Activated CD8-positive, alpha-beta memory T cell treated with anti-CD3 and anti-CD28 coated beads, Interleukin-2, amount 50 U/mL, for 4 hours (primary cell): ENCODE measurements at places on chromosomes 6 and 20.

DNA sequence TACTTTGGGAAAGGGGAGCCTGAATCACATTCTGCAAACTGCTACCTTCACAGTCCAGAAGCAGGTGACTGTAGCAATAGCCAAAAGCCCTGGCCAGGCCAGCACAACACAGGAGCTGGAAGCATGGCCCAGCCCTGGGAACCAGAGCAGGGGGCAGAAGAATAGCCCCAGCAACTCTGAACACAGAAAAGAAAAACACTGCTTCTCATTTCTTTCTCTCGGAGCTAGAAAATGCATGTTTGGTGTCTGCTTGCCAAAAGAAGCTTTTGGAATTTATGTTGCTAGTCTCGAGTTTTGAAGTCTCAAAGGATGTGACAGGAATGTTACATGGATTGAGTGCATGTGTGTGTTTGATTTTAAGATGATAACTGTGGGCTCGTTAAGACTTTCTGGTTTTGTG, 79.8 kb upstream of the SCAF8 start:
- DNase-seq = no peak

DNA sequence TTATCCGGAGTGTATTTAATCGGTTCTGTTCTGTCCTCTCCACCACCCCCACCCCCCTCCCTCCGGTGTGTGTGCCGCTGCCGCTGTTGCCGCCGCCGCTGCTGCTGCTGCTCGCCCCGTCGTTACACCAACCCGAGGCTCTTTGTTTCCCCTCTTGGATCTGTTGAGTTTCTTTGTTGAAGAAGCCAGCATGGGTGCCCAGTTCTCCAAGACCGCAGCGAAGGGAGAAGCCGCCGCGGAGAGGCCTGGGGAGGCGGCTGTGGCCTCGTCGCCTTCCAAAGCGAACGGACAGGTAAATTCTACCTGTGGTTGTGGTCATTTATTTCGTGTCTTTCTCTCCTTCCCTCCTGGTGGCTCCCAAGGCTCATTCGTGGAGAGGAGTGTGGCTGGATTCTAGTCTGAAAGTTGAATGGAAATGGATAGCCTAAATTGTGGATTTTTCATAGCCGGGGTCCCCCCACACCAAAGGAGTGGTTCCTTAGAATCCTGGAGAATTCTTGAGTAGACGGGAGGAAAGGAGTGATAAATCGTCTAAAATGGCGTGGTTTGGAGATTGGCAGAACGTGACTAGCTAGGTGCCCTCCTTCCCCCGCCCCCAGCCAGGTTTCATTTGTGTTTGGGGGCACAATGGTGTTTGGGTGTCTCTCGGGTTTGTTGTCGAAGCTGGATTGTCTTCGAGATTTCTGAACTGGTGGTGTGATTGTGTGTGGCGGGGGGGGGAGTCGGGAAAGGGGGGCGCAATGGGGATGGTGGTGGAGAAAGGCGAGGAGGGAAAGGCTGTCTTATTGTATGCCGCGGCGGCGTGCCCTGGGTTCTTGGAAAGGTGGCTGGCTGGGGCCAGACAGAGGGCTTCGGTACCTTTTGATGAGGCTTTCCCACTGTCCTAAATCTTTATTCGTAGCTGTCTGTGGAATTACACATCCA, 673 bp downstream of the MARCKS start:
- DNase-seq = no peak

- no peak for DNase-seq
These were observed 1.6 kb upstream of the EYA2 start for GRCh38 chr20:46893051-46893450.

- DNase-seq = no peak
These were observed 42.5 kb downstream of the ID4 start for GRCh38 chr6:19879663-19880062.

GRCh38 chr6:44561060-44561623, 173.6 kb downstream of the CDC5L start:
- no peak for DNase-seq

DNA sequence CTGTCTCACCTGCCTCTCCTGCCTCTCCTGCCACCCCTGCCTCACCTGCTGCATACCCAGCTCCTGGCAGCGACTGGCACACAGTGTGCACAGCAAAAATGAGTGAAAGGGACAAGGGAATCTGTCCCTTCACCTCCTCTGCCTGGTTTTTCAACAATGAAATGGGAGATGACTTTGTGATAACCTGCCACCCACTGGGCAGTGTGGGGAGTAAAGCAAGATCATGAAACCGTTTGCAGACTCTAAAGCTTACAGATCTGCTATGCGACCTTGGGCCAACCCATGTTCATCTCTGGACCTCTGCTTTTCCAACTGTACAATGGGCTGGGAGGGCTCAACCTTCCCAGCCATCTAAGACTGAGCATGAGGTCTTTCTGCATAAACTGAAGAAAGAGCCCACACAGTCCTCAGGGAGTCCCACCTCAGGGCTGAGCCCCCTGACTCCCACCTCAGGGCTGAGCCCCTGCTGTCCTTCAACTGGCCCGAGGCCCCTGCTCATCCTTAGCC, 81.1 kb downstream of the RIPOR3 start:
- no peak for DNase-seq

DNA sequence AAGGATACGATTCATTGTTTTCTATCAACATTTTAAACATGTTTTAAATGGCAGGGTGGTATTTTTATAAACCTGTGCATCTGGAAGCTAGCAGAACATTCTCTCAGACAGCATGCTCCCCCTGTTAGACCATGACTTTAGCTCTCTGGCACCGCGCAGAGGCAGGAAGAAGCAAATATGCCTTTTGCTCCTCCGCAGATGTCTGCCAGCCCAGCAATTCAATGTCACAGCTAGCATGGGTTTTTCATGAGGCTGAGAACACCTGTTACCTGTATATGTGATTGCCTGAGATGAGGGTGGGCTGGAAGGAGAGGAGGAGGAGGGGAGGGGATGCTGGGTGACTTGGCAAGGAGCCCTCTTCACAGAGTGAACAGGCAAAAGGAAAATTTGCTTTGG, 6.7 kb downstream of the MTCH1 start:
- no peak for DNase-seq

DNA sequence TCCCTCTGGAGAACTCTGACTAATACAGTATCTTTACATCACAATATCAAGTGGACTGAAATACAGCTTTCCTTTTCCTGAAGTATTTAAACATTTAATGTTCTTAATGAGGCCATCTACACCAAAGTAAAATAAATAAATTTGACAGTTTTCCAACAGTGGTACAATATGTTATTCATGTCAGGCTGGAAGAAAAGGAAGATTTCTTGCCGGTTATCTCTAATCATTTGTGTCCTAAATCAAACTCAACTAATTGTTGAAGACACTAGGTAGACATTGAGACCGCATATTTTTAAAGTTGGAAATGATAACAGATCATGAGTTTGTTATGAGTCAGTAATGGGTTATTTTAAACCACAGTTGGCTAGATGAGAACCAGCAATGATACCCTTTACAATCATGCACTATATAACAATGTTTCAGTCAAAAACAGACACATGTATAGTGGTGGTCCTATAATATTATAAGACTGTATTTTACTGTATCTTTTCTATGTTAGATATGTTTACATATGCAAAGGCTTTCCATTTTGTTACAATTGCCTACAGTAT, 241.6 kb downstream of the LMBRD1 start:
- no peak for DNase-seq

DNA sequence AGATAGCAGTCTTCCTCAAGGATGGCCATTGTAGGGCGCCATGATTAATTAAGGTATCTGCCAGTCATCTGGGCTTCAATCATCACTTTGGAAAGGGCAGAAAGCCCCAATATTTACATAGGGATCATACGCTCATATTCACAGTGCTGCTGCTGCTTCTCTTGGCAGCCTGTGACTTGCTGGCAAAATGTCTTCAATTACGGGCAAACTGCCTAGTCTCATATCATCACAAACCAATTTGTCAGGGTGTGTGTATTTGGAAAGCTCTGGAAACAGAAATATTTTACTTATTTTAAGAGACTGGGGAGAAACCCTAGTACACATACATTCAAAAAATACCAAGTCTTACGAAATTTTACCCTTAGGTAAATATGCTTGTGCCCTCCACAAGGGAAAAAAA, 77.6 kb downstream of the SAMD5 start:
- no peak for DNase-seq

DNA sequence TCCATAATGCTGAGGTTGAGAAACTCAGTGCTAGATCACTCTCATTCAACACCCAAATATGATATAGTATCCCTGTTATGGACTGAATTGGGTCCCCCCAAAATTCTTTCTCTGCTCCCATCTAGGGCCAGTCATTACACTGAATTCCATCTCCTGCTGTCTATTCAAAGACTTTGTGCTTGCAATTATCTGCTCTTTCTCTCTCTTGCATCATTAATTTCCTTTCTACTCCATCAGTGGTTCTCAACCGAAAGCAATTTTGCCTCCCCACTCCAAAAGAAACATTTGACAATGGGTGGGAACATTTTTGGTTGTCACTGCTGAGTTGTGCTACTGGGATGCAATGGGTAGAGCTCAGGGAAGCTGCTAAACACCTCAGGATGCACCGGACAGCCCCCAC, 271.5 kb upstream of the CDYL start:
- no peak for DNase-seq

DNA sequence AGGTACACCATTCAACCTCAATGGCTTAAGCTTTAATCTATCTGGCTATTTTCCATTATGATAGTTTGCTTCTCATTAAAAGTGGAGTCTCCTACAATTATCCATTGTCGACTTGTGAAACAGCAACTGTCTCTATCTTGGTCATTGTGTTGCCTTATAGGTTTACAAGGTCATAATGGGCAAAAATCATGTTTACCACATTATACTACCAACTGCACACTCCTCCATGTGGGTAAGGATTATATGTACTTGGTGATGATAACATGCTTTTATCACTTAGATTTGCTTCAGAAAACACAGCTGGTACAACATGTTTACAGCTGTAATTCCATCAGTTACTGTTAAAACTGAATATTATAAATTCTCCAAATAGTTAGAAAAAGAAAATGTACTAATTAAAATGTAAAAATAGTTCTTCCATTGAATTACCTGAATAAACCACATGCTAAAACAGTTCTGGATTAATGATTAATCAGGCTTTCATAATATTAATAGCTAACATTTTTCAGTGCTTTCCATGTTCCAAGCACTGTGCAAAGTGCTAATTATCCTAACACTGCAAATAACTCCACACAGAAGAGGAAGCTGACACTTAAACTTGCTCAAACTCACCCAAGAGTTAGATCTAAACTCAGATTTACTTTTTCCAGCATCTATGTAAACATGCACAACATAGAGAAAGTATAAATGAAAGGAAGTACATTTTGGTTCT, 96.7 kb downstream of the OGFRL1 start:
- no peak for DNase-seq

- no peak for DNase-seq
These were observed 242.3 kb upstream of the SUPT3H start for GRCh38 chr6:45619994-45620471.

GRCh38 chr20:11849976-11850670, 67.6 kb upstream of the BTBD3 start:
- no peak for DNase-seq

- no peak for DNase-seq
These were observed 154.2 kb upstream of the TSHZ2 start for GRCh38 chr20:52817981-52818380.

GRCh38 chr6:95294043-95294442, 283.3 kb upstream of the MANEA start:
- DNase-seq = no peak

- no peak for DNase-seq
These were observed 243.9 kb upstream of the TCF21 start for GRCh38 chr6:133644892-133645619.

DNA sequence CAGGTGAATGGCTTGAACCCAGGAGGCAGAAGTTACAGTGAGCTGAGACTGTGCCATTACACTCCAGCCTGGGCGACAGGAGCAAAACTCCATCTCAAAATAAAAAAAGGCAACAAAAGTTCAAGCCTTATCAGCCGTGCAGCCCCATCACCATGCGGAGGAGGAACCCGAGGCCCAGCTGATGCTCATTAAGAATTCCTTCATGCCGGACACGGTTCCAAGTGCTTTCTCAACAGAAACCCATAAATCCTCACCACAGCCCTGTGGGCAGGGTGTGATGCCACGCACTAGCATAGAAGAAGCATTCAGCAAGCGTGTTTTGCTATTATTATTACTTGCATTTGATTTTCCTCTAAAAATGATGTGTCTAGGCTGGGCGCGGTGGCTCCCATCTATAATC, 56.3 kb downstream of the PREX1 start:
- DNase-seq = no peak

DNA sequence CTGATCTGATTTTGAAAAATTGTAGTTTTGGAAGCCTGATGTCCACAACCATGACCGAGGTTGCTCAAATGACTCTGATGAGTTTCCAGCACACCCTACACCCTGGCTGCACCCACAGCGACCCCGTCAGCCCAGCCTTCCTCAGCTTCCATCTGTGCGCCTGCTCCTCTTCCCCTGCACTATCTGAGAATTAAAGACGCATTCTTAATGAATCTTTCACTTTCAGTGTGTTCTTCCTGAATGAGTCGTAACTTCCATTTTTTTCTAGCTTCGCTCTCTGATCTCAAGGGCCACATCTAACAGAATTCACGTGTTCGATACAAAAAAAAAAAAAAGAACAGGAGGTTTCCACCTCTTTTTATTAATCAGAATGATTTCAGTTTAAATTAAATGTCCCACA, 21.3 kb upstream of the RREB1 start:
- peak; percentile 43 for DNase-seq

- DNase-seq = no peak
These were observed 188.3 kb downstream of the ATXN1 start for GRCh38 chr6:16572943-16573342.

- DNase-seq = no peak
These were observed 166.2 kb downstream of the EPM2A start for GRCh38 chr6:145569140-145569539.

- no peak for DNase-seq
These were observed 41.2 kb downstream of the TMEM14A start for GRCh38 chr6:52712136-52712535.

DNA sequence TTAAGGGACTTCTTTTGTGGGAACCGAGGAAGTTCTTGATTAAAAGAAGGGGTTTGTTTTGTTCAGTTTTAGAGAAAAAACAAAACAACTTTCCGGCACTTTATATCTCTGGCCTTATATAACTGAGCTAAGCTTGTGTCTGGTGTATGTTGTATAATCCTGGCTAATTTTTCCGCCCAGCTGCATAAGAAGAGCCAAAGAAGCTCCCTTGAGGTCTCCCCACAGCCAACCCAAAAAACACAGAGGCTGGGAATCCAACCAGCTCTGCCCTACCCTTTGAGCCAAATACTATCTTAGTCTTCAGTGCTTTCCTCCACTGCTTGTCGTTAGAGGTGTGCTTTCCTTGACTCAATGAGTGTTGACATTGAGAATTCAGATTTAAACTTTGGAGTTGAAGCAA, 45.5 kb upstream of the RNF146 start:
- DNase-seq = no peak

- DNase-seq = no peak
These were observed 260.1 kb upstream of the TAB2 start for GRCh38 chr6:149057464-149057840.

DNA sequence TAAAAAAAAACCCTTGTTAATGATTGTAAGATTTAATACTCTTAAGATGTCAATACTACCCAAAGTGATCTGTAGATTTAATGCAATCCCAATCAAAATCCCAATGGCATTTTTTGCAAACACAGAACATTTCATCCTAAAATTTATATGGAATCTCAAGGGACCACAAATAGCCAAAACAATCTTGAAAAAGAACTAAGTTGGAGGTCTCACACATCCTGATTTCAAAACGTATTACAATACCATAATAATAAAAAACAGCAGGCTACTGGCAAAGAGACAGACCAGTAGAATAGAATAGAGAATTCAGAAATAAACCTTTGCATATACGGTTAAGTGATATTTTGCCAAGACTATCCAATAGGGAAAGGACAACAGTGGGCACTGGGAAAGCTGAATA, 331.9 kb upstream of the JARID2 start:
- no peak for DNase-seq
